ENCODE measurements at places on chromosomes 3 and 15. TPM values are rescaled to one million over a fixed set of nuclear protein-coding genes. Genes with fewer than 3 reads are reported as not detected.

GOLGA6D gene
- total RNA-seq, result not detected

MOBP gene
- total RNA-seq, result not detected

FMN1 gene
- 29.4 TPM for total RNA-seq

SLTM gene
- 66.7 TPM for total RNA-seq

ALDH1L1 gene
- total RNA-seq, result not detected

LSAMP gene
- total RNA-seq, result 8.1 TPM

GOLGA6L4 gene
- 0.83 TPM for total RNA-seq

GUCA1C gene
- total RNA-seq, result not detected

P2RY1 gene
- under 0.01 TPM for total RNA-seq

GRIP2 gene
- under 0.01 TPM for total RNA-seq

RBP2 gene
- not detected for total RNA-seq

LYSMD4 gene
- 5.6 TPM for total RNA-seq

SAXO2 gene
- total RNA-seq, result not detected

BTLA gene
- not detected for total RNA-seq

BLM gene
- total RNA-seq, result 6.5 TPM

SMCO1 gene
- total RNA-seq, result not detected

CDCP1 gene
- total RNA-seq, result 2.5 TPM

ISLR gene
- total RNA-seq, result under 0.01 TPM

ALPK3 gene
- total RNA-seq, result under 0.01 TPM

MUC20 gene
- not detected for total RNA-seq

GOLGA8J gene
- not detected for total RNA-seq

CTXN2 gene
- total RNA-seq, result not detected

SEMA5B gene
- total RNA-seq, result not detected

Data from IMR-90 (cell line).